ENCODE measurements at places on chromosomes 5 and 9.

- no peak for DNase-seq
Measured at GRCh38 chr5:114952876-114953275, 216.8 kb downstream of the TRIM36 start.

GRCh38 chr9:115944166-115944948 lies 209.2 kb upstream of the PAPPA start:
- no peak for DNase-seq

DNA sequence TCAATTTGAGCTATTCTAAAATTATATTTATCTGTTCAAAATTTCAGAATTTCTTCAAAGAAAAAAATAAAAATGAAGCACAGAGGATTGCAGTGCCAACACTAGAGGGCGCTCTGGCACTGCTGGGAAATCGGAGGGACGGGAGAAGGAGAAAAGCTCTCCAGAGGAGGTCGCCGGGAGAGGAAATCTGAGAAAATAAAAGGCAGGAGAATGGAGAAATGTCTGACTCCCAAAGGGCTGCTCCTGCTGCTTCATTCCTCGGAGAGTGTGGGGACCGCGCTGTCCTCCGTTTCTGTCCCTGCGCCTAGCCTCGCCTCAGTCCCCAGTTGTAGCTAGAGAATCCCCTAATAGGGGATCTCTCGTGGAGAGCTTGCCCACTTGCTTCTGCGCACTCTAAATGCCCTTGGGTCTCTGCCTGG lies 40.0 kb upstream of the ARSB start:
- DNase-seq, result peak; percentile 53

GRCh38 chr9:109499631-109500410 lies 1.7 kb upstream of the PTPN3 start:
- no peak for DNase-seq

GRCh38 chr5:154199671-154200220 lies 9.2 kb downstream of the GALNT10 start:
- DNase-seq, result no peak

DNA sequence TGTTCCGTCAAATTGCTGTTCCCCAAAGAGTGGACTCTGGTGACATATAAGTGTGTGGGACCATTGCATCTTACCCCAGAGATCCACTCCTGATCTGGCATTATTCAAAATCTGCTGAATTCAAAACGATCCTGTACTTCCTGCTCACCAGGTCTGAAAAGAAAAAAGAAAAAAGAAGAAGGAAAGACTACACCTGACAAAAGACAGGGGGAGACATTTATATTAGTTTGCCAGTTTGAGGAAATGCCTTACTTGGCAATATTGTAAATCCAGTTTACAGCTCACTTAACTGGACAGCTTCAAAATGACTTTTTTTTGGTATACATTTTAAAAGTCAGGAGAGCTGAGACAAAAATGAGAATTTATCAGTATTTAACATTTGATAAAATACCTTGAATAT lies 15.0 kb upstream of the GRHPR start:
- DNase-seq, result no peak

GRCh38 chr9:98688710-98689495 lies 19.8 kb downstream of the GABBR2 start:
- DNase-seq, result no peak

GRCh38 chr5:173707392-173707791 lies 90.9 kb upstream of the BOD1 start:
- DNase-seq, result no peak

DNA sequence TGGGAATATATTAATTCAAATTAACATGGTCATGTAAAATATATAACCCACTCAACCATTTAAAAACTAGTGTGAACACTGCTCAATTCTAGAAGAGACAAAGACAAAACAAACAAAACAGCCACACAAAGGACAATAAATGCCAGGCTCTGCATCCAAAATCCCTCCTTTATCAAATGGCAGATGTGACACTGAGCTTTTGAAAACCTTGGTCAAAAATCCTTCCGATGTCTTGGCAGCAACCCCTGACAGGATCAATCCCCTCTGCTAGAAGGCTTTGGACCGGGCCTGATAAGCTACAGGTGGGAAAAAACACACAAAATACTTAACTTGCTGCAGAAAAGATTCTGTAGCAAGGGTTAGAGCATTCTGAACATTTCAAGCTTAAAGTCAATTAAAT lies 61.5 kb downstream of the ZFR start:
- DNase-seq, result no peak

GRCh38 chr9:122382901-122383850 lies 12.4 kb downstream of the PTGS1 start:
- no peak for DNase-seq

- DNase-seq, result no peak
Measured at GRCh38 chr5:15518786-15519185, 18.8 kb downstream of the FBXL7 start.

- no peak for DNase-seq
Measured at GRCh38 chr5:155342956-155343355, 329.4 kb downstream of the KIF4B start.

DNA sequence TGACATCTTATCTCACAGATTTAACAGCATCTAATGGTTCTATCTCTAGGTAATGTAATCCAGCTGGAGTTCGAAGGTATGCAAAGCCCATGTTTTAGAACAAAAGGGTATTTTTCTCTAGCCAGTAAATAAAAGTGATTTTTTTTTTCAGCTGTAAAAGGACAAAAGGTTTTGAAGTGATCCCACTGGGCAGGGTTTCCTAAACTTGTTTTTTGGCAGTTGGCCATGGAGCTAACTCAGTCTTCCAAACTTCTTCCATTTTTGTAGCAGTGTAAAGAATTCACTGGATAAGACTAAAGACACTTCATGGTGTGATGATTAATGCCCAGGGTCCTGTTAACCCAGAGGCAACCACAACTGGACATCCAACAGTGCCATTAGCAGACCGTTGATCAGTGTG lies 63.8 kb downstream of the TMEM252 start:
- no peak for DNase-seq

- no peak for DNase-seq
Measured at GRCh38 chr9:131885144-131885609, 145.3 kb upstream of the RAPGEF1 start.

GRCh38 chr5:72160959-72161358 lies 53.7 kb downstream of the MAP1B start:
- no peak for DNase-seq

DNA sequence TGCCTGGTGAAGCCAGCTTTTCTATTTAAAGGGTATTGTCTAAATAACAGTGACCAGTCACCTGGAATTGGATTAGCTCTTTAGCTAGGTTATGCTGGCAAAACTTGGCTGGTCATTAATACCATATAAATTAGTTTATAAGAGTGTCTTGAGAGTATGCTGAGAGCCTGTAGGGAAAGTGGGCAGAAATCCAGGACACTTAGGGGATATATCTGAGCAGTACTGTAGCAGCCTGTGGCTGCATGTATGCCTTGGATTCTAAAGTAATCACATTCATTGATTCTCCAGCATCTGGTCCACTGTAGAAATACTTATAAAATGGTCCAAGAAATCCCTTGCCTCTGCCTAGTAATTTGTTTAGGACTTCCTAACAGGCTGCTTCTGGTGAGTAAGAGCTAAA lies 288.9 kb upstream of the DMAC1 start:
- DNase-seq, result no peak
